ENCODE measurements at places on chromosomes 2 and 18. TPM values are rescaled to one million over a fixed set of nuclear protein-coding genes. Genes with fewer than 3 reads are reported as not detected.

Gene C2orf72
- total RNA-seq = not detected

Gene ASIC4
- 0.41 TPM for total RNA-seq

Gene FAM237A
- not detected for total RNA-seq

Gene ADI1
- 126 TPM for total RNA-seq

Gene ATP8B1
- 68.7 TPM for total RNA-seq

DNA sequence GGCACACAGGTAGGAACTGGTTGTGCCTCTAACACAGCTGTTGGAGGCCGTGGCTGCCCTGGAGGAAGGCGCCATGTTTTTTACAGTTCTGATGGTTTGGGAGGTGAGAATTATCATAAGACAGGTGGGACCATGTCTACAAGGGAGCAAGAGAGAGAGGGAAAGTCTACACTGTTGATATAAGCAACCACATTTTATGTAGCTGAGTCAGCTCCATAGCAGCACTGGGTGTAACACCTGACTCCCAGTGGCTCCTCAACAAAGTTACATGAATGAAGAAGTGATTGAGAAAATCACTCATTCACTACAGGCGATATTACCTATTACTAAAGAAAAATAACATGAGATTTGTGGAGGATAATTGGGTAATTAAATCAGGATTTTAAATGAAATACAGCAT is 41.3 kb upstream of the ACAA2 start:
- no peaks in the 10 kb centered on the region for H3K36me3 ChIP-seq
- DNase-seq = no peak
- H3K4me1 ChIP-seq = no peaks in the 10 kb centered on the region

- no peak overlapping the region for H3K4me3 ChIP-seq
- H3K27me3 ChIP-seq = no peaks in the 10 kb centered on the region
- no peak for DNase-seq
- no peak overlapping the region for H3K27ac ChIP-seq
- H3K4me1 ChIP-seq = peaks cover 18% of the 10 kb centered on the region
Measured at GRCh38 chr2:38533757-38534545, 68.8 kb downstream of the HNRNPLL start.

GRCh38 chr2:46072101-46072820 is 224.9 kb upstream of the EPAS1 start:
- no peak for DNase-seq
- no peaks in the 10 kb centered on the region for H3K4me1 ChIP-seq
- H3K27ac ChIP-seq = no peak overlapping the region
- H3K27me3 ChIP-seq = no peaks in the 10 kb centered on the region
- no peak overlapping the region for H3K4me3 ChIP-seq

DNA sequence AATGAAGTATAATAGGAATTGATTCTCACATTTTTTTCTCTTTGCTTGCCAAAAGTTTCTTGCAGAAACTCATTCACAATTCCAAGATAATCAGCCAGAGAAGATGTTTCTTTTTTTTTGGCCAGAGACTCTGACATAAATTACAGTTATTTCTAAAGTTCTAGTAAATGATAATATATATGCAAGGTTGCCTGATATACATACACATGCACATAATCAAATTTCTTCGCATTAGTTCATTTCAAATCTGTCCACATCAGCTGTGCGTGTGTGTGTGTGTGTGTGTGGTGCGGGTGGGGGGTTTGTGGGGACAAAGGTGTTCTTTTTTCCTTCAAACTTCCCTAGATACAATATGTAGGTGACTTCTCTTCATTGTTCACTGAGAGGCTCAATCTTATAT is 33.2 kb downstream of the OSGEPL1 start:
- no peak overlapping the region for H3K27ac ChIP-seq
- H3K4me3 ChIP-seq = no peak overlapping the region
- no peaks in the 10 kb centered on the region for H3K4me1 ChIP-seq
- H3K36me3 ChIP-seq = no peaks in the 10 kb centered on the region
- no peak for DNase-seq

DNA sequence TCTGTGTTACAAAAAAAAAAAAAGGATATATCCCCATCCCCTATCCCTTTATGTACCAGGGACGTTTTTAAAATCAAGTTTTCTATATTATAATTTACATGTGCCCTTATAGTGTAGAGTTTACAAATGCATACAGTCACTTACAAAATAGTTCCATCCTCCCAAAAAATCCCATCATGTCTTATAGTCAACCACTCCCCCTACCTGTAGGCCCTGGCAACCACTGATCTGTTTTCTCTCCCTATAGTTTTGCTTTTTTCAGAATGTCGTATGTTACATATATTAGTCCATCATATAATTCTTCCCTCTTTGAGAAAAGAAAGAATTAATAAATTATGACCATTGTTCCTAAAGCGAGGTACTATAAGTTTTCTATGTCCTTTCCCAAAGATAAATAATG is 17.8 kb downstream of the CFAP210 start:
- no peaks in the 10 kb centered on the region for H3K4me1 ChIP-seq
- H3K4me3 ChIP-seq = no peak overlapping the region
- no peaks in the 10 kb centered on the region for H3K36me3 ChIP-seq
- no peaks in the 10 kb centered on the region for H3K27me3 ChIP-seq
- no peak for DNase-seq

DNA sequence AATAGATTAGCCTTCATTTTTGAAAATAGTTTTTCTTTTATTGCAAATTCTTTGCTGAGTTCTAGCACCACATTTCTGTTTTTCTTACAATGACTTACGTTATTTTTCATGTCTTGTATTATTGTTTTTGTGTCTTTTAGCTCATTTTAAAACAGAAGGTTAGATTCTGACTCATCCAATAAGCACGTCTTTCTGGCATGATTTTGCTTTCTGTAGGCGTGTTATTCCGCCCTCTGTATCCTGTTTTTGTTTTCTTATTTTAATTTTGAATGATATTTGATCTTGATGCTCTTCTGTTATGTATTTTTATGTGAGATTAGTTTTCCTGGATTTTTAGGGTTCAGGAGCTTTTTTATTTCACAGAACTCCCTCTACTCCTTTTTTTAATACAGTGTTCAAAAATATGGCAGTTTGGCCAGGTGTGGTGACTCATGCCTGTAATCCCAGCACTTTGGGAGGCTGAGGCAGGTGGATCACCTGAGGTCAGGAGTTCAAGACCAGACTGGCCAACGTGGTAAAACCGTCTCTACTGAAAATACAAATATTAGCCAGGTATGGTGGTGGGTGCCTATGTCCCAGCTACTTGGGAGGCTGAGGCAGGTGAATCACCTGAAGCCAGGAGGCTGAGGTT is 145.0 kb downstream of the CLIP4 start:
- no peak for DNase-seq
- H3K4me3 ChIP-seq = no peak overlapping the region
- no peaks in the 10 kb centered on the region for H3K36me3 ChIP-seq
- H3K27me3 ChIP-seq = no peaks in the 10 kb centered on the region
- no peak overlapping the region for H3K27ac ChIP-seq
- no peaks in the 10 kb centered on the region for H3K4me1 ChIP-seq

DNA sequence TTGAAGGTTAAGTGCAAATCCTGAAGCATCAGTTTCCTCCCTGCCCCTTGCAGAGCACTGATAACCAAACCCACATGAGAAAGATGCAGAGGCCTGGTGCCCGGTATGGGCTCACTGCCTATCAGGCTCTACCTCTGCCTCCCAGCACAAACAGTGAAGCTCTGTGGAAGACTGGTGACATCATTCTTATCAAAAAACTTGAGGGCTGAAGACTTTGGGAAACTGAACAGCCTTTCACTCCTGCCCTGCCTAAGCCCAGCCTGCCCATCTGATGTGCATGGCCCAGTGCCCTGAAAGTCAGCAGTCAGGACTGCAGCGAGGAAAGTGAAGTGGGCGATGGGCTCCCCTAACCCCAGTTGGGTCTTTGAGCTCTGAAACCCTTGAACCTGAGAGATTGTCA is 174.8 kb upstream of the ARL4C start:
- DNase-seq = no peak
- H3K4me1 ChIP-seq = no peaks in the 10 kb centered on the region
- H3K4me3 ChIP-seq = no peak overlapping the region
- no peak overlapping the region for H3K27ac ChIP-seq
- no peaks in the 10 kb centered on the region for H3K36me3 ChIP-seq

Data from thoracic aorta (tissue), 2 donors.